ENCODE measurements at places on chromosomes 13 and 19.

DNA sequence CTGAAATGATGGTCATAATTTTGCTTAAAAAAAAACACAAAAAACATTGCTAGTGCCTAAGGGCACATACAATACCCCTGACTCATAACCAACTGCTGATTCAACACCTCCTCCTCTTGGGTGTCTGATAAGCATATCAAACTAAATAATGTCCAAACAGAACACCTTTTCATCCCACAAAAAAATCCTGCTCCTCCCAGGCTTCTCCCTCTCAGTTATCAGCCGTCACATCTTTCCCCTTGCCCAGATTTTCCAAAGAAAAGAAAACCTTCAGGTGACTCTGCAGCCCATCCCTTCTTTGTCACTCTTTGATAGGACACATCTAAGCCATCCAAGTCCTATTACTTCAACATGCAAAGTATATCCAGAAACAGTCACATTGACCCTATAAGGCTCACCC lies 46.9 kb downstream of the ABCC4 start:
- no peak for DNase-seq

- no peak for DNase-seq
These were observed 7.5 kb upstream of the DACH1 start for GRCh38 chr13:71874458-71874857.

DNA sequence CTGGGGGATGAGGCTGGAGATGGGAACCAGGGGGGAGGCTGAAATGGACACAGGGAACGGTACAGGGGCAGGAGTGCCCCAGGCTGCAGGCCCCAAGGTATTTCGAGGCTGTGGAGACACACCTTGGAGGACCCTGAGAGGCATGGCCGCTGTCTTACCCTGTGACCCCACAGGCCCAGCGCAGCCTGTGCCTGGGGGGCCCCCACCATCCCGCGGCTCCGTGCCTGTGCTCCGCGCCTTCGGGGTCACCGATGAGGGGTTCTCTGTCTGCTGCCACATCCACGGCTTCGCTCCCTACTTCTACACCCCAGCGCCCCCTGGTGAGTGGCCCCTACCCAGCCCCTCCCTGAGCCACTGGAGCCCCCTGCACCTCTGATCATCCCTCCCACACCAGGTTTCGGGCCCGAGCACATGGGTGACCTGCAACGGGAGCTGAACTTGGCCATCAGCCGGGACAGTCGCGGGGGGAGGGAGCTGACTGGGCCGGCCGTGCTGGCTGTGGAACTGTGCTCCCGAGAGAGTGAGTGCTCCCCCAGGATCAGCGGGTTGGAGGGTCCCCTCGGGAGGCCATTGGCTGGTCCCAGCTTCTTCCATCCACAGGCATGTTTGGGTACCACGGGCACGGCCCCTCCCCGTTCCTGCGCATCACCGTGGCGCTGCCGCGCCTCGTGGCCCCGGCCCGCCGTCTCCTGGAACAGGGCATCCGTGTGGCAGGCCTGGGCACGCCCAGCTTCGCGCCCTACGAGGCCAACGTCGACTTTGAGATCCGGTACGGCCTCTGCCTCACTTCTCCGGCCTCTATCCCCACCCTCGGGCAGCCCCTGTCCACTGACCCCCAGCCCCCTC lies 16.9 kb upstream of the SPIB start:
- DNase-seq = no peak

GRCh38 chr19:4722671-4723594 lies 709 bp downstream of the DPP9 start:
- DNase-seq = no peak

- DNase-seq = no peak
These were observed 28.9 kb downstream of the NBEA start for GRCh38 chr13:34970961-34971360.

- DNase-seq = no peak
These were observed 22.6 kb upstream of the CD177 start for GRCh38 chr19:43330726-43331434.

DNA sequence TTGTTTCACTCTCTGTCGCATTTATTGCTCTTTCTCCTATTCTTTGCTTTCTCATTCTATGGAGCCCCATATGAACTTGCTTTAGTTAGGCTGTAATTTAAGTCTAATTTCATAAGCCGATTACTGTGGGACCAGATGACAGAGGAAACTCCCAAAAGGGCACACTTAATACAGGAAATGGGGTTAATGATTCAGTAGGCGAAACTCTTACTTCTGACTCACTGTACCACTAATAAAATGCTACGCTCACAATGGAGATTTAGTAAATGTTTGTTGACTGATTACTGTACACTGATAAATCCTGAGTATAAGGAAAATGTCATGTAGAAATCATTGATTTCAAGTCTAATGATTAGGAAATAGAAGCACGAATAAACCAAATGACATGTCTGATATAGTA lies 276.4 kb downstream of the KLF5 start:
- DNase-seq = no peak

GRCh38 chr19:48061401-48062344 lies 17.8 kb upstream of the CABP5 start:
- no peak for DNase-seq

Data from stimulated activated CD8-positive, alpha-beta memory T cell treated with anti-CD3 and anti-CD28 coated beads, Interleukin-2, amount 100 ng/mL, for 48 hours (primary cell).